ENCODE measurements at places on chromosomes 12 and 14.

GRCh38 chr12:97835541-97835940, 372.9 kb downstream of the RMST start:
- no peak for DNase-seq

GRCh38 chr12:110564471-110564991, 18.6 kb downstream of the PPTC7 start:
- DNase-seq, result no peak

- no peak for DNase-seq
Measured at GRCh38 chr14:31204593-31205534, 2.7 kb downstream of the HECTD1 start.

DNA sequence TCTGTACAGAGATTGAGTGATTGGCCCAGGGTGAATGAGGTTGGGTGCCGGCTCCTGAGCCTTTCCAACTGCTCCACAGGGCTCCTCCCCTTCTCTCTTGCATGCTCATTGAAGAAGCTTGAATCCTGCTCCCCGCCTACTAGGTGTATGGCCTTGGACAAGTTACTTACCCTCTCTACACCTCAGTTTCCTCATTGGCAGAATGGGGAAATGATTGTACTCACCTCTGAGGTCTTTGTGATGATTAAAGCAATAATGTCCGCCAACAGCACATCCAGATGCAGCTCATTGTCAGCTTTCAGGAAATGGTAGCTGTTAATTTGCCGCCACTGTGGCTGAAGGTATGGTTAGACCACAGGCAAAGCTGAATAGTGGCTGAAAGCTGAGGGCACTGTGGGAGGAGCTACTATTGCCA, 174.1 kb downstream of the CRADD start:
- DNase-seq, result no peak

- DNase-seq, result no peak
Measured at GRCh38 chr12:102766961-102767360, 150.1 kb downstream of the PAH start.

DNA sequence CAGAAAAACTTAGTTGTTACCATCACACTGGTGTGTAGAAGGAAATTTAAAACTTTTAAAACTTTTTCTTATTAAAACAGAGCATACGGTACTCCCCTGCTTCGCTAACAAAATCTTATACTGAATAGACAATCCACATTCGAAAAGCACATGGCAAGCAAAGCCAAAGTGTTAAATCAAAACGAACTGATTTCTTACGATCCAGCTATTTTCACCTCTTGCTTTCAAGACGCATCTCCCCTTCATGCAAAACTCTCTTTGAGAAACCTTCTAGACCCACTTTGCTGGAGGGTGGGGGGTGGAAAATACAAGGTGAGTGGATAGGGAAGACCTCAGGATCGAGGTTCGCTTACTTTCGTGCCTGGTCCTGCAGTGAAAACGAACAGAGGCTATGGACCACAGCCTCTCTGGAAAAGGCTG, 328 bp downstream of the INTS13 start:
- DNase-seq, result no peak

GRCh38 chr12:109949089-109949488, 47.1 kb downstream of the GIT2 start:
- no peak for DNase-seq
